Substantia nigra (tissue), 51 donors: ENCODE measurements at places on chromosomes 7 and 10.
A peak's percentile ranks its signal among the peaks of the same experiment; 100 is the strongest.

GRCh38 chr10:111716032-111716431, 467.5 kb downstream of the GPAM start:
- DNase-seq: no peak

GRCh38 chr10:124534826-124535601, 73.4 kb downstream of the LHPP start:
- no peak for DNase-seq

DNA sequence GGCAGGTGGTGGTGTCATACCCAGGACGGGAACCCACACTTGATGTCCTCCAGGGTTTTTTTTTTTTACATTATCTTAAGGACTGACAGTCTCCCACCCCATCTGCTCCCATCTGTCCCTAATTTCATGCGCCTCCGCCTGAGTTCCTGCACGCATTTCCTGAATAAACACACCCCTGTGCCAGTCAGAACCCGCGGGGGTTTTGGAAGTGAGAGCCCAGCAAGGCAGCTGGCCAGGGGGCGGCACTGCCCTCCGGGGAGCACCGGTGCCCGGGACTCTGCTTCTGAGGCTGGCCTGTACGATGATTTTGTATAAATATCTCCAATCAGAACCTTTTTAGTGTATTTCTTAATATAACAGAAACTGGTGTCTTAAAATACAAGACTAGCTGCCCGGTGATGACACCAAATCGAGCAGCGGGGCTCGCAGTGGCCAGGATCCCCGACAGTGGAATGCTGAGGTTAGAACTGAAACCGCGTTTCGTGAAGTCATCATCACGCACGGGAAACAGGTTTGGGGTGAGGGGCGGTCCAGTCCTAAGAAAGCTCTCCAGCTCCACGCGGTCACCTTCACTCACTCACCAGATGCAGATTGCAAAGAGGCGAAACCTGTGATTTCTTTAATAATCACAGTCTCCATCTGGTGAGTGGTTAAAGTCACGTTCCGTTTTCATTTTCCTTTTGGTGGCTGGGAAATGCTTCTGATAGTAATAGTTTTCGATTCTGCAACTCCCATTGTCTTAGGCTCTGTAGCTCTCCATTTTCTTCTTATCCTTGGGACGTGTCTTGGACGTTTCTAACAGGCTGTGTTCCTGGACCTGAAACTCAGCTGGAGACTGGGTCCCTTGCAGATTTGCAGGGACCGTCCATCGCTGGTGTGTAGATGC, 19.7 kb downstream of the BNIP3 start:
- DNase-seq: peak; percentile 30

- DNase-seq: no peak
These were observed 8.1 kb downstream of the STK32C start for GRCh38 chr10:132299371-132300336.

GRCh38 chr10:131048606-131049005, 262.9 kb downstream of the TCERG1L start:
- no peak for DNase-seq
